MG63 (cell line): ENCODE measurements at places on chromosomes 13 and 19. TPM values are rescaled to one million over a fixed set of nuclear protein-coding genes. Genes with fewer than 3 reads are reported as not detected.

The PSG5 gene
- 9.5 and 9.7 TPM in 2 replicates for total RNA-seq

The NLRP13 gene
- not detected in 2 replicates for total RNA-seq

The KLK15 gene
- not detected in 2 replicates for total RNA-seq

The SNRPD2 gene
- total RNA-seq: 488 and 700 TPM in 2 replicates

The KL gene
- 0.59 and 2.1 TPM in 2 replicates for total RNA-seq

The PCDH17 gene
- total RNA-seq: not detected in 2 replicates

The LYPD3 gene
- total RNA-seq: not detected in 2 replicates

The LRRC4B gene
- 1.1 and 1.7 TPM in 2 replicates for total RNA-seq

The PBX4 gene
- 2.4 and 15.5 TPM in 2 replicates for total RNA-seq

The TMEM86B gene
- total RNA-seq: 0.16 TPM in 1 of 2 replicates, not detected in the other

The MAB21L1 gene
- 0.36 TPM in 1 of 2 replicates, not detected in the other for total RNA-seq

The TNNT1 gene
- total RNA-seq: 1.7 TPM in 1 of 2 replicates, not detected in the other

The ZNF296 gene
- total RNA-seq: not detected in 2 replicates

The GAPDHS gene
- not detected in 2 replicates for total RNA-seq

The ZNF763 gene
- 0.22 and 0.40 TPM in 2 replicates for total RNA-seq

The TTC9B gene
- total RNA-seq: not detected in 2 replicates

The CNOT3 gene
- 9.0 and 38.0 TPM in 2 replicates for total RNA-seq
